Naive thymus-derived CD8-positive, alpha-beta T cell (primary cell): ENCODE measurements at places on chromosomes 2 and 18.

DNA sequence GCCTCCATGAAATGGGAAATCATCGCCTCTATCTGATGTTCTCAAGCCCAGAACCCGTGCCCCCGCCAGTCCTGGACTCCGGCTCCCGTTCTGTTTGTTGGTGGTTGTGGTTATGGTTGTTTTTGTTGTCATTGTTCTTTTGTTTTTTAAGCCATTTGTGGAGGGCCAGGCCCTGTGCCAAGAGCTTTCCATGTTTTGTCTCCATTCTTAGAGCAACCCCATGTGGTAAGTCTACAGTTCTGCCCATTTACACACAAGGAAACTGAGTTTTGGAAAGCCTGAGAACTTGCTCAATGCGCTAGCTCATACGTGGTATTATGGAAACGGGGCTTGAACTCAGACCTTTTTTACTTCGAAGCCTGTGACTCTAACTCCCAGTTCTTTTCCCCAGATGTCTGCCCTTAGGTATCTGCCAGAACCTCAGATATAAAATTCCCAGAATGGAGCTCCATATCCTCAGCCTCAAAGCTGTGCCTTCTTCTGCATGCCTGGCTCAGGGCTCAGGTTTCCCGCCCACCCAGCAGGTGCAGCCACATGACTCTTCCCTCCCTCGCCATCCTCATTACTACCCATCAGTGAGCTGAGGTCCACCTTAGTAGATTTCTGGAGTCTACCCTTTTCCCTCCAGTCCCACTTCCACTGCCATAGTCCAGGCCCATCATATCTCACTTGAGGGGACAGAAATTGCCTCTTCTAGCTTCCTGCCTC, 194.1 kb downstream of the KLHL29 start:
- DNase-seq, result no peak

DNA sequence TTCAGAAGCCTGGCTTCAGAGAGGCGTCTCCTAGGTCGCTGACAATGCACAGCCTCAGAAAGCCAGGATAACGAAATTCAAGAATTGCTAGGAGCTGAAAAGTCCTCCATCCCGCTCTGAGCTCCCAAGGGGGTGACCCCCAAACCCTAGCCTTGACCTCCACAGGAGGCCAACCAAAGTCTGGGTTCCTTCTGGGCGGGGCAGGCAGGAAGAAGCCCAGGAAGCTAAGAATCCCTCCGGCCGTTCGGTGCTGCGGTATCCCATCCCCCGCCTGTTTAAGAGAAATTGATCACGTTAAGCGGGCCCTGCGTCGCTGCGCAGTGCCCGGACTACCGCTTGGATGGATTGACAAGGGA, 2.5 kb upstream of the OSR1 start:
- no peak for DNase-seq

- no peak for DNase-seq
Observed at GRCh38 chr2:218003981-218004419, 1.2 kb upstream of the TNS1 start.

DNA sequence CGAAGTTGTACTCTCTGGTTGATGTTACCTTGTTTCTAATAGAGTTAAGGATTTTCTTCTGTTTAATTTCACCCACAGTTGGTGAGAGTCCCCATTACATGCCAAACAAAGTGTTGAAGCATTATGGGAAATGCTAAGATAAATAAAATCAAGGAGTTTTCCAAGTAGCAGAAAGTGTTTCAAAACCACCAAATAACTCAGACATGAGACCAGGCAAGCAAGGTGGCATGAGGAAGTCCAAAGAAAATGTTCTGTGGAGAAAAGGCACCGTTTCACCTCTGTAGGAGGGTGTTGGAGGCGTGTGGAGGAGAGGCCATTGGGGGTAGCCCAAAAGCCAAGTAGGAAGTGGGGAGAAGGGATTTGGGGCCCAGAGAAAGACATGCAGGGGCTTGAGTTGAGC, 8.7 kb downstream of the CFAP221 start:
- no peak for DNase-seq

DNA sequence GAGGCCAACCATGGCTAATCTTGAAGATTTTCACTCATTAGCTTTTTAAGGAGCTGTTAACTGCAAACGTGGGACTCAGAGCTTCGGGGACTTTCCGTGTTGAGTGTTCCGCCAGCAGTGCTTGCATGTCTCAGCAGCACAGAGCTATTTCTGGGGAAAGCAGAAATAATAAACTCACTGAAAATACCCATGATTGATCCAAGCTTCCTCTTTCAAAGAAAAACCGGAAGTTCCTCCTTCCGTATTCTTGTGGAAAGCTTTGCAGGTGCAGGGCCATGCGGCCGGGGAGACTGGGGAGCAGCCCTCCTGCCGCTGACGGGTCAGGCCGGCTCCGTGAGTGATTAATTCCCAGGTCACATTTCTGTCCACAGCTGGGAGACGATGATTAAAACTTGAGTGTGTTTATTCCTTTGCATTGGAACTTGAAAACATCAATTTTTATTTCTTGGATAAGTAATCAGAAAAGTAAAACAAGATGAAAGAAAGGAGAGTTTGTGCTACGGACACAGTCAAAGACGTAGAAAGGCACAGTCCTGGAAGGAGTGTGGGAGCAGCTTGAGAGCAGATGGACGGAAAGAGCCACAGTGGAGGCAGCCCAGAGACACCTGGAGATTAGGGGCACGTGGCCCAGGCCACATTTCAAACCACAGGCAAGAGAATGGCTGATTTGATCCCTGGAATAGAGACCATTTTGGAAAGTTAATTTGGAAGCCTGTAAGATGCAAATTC, 54.2 kb upstream of the CTDP1 start:
- no peak for DNase-seq

- DNase-seq, result no peak
Observed at GRCh38 chr2:26629346-26629630, 11.9 kb downstream of the CIB4 start.

- no peak for DNase-seq
Observed at GRCh38 chr2:166610180-166610912, 116.3 kb upstream of the SCN7A start.

GRCh38 chr18:55290898-55291297, 297.1 kb downstream of the TCF4 start:
- DNase-seq, result no peak

- no peak for DNase-seq
Observed at GRCh38 chr2:9015998-9016397, 12.5 kb upstream of the MBOAT2 start.

DNA sequence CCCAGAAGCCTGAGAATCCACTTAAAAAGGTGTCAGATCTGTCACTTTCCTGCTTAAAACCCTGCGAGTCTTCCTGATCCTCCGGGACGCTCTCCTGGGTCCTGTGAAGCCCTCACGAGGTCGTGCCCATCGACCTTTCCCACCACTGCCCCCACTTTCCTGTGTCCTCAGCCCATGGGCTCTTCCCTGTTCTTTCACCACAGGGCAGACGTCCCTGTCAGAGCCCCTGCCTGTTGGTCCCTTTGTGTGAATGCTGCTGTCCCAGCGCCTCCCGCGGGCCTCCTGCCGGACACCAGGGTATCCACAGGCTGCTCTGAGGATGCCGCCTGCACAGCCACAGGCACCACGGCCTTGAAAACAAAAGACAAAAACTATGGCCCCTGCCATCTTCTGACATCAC, 125.6 kb downstream of the TMEM18 start:
- DNase-seq, result no peak

DNA sequence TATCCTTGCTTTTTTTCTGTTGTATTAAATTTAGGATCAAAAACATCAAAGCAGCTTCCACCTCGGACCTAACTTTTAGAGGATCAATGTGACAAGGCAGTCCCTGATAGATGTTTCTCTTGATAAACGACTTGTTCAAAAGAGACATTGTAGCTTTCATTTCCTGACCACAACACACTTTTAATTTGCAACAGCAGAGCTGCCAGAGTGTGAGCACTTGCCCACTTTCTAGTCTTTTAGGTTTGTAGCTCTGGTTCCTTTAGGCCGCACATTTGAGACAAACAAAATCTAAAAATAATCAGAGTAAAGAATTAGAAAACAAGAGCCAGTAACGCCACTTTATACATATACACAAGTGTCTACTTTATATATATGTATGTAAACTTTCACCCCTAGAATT, 3.1 kb downstream of the FIGN start:
- no peak for DNase-seq

GRCh38 chr18:21112543-21113105, 1.0 kb upstream of the ROCK1 start:
- DNase-seq, result no peak

DNA sequence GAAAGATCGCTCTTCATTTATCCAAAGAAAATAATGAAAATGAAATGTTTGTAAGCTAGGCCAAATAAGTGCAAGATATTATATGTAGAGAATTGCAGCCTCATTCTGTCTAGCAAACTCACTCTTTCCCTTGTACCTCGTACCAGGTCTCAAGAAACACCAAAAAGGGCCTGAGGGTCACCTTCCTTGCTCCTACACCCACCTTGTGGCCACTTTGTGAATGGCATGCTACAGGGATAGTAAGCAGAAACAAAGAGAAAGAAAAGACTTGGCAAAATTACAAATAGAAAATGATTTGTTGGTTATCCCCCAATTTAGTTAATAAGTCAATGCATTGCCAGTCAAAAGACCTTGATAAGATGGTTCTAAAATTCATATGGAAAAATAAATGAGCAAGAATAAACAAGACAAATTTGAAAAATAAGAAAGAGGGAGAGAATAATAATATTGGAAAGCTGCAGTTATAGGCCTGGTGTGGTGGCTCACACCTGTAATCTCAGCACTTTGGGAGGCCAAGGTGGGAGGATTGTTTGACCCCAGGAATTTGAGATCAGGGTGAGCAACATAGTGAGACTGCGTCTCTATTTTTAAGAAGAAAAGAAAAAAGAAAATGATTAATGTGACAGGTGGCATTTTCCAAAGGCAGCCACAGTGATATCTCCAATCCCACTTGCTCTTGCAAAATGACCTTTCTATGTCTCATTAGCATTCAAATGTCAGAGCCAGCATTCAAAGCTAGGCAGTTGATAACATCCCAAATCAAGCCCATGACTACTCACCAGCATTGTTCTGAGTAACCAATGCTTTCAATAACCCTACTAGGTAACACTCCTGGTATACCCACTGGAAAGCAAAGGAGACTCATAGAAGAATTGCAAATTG, 38.8 kb upstream of the BMP10 start:
- peak; percentile 40 for DNase-seq

- no peak for DNase-seq
Observed at GRCh38 chr2:43675646-43676321, 445 bp downstream of the C1GALT1C1L start.

DNA sequence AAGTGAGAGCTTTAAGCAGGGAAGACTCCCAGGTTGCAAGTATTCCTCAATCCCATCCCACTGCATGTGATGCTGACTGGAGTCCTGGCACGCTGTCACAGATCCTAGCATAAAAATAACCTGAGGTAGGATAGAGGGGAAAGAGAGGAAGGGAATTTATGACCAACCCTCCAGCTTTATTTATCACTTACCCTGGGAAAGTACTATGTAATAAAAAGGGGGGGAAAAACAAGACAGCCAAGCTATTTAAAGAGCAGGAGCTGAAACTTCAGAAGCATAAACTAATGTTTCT, 122.2 kb downstream of the SLC8A1 start:
- DNase-seq, result no peak
